ENCODE measurements at places on chromosomes 11 and 22. TPM values are rescaled to one million over a fixed set of nuclear protein-coding genes. Genes with fewer than 3 reads are reported as not detected.

The OSM gene
- not detected for total RNA-seq

The IFITM10 gene
- total RNA-seq: 0.22 TPM

The OR4A5 gene
- total RNA-seq: not detected

The TIGD3 gene
- not detected for total RNA-seq

The DDX17 gene
- total RNA-seq: 439 TPM

The IGLL1 gene
- total RNA-seq: not detected

The KLHDC7B gene
- total RNA-seq: not detected

The KCNQ1 gene
- not detected for total RNA-seq

The FXYD2 gene
- total RNA-seq: 0.22 TPM

The AQP11 gene
- 0.88 TPM for total RNA-seq

The NXF1 gene
- 35.2 TPM for total RNA-seq

The FLRT1 gene
- 0.44 TPM for total RNA-seq

The CRYBB2 gene
- not detected for total RNA-seq

The MMP1 gene
- total RNA-seq: 1,229 TPM

The MMP13 gene
- total RNA-seq: 0.14 TPM

The BTBD18 gene
- not detected for total RNA-seq

The ART1 gene
- not detected for total RNA-seq
